ENCODE measurements at places on chromosomes 13 and 19.

GRCh38 chr19:30093966-30094755 is 152.1 kb downstream of the URI1 start:
- no peak for DNase-seq

DNA sequence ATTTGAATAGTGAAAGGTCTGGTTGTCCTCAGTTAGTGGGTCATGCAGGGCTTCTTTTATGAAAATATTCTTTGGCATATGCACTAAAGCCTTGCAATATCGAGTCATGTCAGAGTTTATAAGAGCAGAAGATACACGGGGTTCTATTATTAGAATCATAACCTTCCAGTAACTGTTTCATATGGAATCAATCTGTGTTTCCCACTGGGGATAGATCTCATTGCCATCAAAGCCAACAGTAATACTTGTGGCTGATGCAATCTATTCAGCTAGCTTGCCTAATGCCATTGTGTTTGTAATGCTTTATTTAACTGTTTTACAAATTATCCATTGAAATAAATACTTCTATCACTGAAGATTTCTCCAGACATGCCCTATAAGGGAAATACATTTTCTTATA is 746.9 kb upstream of the PCDH9 start:
- DNase-seq, result no peak

- DNase-seq, result no peak
Observed at GRCh38 chr13:76397413-76397812, 488.8 kb downstream of the KCTD12 start.

- DNase-seq, result no peak
Observed at GRCh38 chr13:77362166-77362565, 35.3 kb upstream of the MYCBP2 start.
